ENCODE measurements at places on chromosomes 4 and X.

GRCh38 chrX:123665197-123665596, 67.7 kb downstream of the THOC2 start:
- DNase-seq: no peak

DNA sequence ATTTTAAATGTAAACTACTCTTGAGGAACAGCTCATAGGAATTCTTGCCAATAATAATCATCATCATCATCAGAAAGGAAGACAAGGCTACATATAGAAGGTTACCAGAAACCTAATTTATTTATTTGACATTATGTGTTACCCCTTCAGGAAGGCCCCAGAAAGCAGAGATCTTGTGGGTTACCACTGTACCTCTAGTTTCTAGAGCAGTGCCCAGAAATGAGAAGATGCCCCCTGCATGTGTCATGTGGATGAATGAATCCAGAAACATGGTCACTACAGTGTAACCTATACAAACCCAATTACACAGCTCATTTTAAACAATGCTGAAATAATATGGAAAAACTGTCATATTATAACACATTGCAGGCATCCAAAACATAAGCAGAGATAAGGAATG, 70.4 kb downstream of the ARAP2 start:
- no peak for DNase-seq

DNA sequence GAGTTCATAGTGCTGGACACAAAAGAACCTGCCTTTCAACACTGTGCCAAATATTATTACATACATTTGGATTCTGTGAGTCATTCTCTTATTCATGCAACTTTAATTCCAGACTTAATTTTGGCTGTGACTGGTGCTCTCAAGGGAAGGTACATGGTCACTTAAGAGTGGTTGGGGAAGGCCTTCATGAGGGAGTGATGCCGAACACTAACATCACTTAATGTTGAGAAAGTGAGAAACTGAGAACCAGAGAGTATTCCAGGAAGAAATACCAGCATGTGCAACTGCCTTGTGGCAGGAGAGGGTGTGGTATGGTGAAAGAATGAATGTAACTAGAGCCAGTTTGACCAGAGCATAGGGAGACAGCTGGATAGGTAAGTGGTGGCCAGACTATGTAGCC, 41.5 kb upstream of the FHDC1 start:
- DNase-seq: peak; percentile 9

- no peak for DNase-seq
Observed at GRCh38 chrX:148555101-148555500, 54.7 kb downstream of the AFF2 start.

DNA sequence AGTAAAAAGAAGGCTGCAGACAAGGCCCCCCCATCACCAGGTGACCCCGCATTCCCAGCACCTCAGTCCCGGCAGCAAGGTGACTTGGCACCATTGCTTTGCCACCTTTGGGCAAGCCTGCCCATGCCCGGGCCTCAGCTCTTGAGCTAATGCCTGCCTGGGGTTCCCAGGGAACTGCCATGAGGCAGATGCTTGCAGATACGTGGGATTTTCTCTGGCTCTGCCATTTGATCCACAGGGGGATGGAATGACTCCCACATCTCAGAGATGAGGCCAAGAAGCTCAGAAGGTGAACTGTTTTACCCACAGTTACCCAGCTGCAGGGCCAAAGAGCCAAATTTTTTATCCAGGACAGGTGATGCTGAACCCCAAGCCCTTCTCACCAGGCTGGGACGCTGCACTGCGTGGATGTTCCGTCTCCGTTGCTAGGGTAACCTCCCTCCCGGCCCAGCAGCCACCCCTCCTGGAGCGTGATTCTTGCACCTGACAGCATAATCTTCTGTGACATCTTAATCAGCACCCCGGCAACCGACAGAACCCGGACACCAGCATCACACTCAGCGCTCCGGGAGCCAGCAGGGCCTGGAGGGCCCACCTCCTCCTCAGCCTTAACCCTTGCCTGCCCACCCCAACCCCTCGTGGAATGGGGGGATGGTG, 15.7 kb upstream of the MSX1 start:
- DNase-seq: no peak

- DNase-seq: no peak
Observed at GRCh38 chrX:431056-431455, 44.3 kb upstream of the PPP2R3B start.

- DNase-seq: no peak
Observed at GRCh38 chr4:102715057-102715456, 45.7 kb downstream of the MANBA start.

DNA sequence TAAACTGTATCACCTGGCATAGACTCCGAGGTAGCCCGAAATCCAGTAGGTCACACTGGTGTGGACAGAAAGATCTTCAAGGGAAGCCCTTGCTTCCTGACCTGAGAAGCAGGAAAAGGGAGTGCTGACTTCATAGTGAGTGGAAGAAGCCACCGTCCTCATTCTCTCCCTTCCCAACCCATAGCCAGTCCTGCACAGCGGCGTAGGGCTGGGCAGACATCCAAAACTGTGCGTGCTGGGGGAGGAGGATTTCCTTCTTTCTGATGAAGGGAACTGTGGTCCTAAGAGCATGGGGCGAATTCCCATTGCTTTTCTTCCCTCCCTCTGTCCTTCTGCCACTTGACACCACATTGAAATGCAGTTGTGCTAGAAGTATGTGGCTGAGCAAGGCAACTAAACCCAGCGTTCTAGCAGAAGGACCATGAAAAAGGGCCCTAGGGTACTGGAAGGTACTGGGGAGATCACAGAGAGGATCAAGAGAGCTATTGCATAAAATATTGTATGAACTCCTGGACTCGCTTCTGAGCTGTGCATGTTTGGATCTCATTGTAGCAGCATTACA, 66.9 kb downstream of the STOX2 start:
- no peak for DNase-seq

DNA sequence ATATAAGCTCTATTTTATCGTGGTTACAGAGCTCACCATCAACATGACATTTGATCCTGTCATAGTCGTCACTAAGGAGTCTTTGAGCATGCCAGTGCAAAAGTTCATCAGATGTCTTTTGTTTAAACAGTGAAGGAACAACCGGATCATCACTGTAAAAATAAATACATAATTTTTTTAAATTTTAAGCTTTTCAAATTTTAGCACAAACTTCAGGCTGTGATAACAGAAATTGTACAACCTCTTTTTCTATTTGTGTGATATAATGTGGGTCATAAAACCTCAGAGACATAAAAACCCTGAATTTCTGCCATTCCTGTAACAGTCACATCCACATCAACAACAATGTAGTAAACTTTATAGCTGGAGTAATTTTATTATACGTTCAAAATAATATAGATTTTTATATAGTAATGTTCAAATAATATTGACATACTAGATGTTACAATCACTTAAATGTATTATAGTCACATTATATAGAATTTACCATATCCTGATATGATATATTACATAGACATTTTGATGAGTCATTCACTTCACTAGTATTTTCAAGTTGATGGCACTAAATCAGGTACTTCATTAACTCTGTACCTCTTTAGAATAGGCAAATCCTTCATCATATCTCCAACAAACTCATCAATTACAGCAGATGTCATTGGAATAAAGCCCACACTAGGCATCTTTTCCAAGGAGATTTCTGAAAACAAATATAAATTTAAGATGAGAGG, 47.7 kb downstream of the DDX60L start:
- DNase-seq: no peak

- DNase-seq: no peak
Observed at GRCh38 chr4:54365691-54366090, 136.6 kb downstream of the PDGFRA start.

- DNase-seq: no peak
Observed at GRCh38 chr4:174423257-174423944, 98.9 kb downstream of the HPGD start.

DNA sequence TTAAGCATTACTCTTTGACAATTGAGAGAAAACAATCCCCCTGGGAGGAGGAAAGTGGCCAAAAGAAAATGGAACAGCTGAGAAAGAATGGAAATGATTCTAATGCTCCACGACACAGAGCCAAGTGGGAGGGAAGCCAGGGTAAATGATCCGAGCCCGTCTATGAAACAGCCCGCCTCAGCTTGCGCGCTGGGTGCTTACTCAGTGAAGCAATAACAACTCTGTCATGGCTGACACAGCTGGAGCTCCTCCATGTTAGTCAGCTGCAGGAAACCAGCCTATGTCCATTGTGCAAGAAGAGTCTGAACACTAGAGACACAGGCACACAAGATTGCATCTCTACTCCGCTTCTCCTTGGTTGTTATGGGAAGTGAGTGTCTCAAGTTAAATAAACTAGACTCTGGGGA, 19.3 kb downstream of the NOA1 start:
- peak; percentile 84 for DNase-seq

DNA sequence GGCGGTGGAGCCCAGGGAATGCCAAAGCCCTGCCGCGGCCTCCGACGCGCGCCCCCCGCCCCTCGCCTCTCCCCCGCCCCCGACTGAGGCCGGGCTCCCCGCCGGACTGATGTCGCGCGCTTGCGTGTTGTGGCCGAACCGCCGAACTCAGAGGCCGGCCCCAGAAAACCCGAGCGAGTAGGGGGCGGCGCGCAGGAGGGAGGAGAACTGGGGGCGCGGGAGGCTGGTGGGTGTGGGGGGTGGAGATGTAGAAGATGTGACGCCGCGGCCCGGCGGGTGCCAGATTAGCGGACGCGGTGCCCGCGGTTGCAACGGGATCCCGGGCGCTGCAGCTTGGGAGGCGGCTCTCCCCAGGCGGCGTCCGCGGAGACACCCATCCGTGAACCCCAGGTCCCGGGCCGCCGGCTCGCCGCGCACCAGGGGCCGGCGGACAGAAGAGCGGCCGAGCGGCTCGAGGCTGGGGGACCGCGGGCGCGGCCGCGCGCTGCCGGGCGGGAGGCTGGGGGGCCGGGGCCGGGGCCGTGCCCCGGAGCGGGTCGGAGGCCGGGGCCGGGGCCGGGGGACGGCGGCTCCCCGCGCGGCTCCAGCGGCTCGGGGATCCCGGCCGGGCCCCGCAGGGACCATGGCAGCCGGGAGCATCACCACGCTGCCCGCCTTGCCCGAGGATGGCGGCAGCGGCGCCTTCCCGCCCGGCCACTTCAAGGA, at the start of gene FGF2:
Gene FGF2 (plus strand): TSS at position 279 of the 705 bp plus-strand sequence. CDS start 344 bp downstream, at position 623.
- DNase-seq: no peak

DNA sequence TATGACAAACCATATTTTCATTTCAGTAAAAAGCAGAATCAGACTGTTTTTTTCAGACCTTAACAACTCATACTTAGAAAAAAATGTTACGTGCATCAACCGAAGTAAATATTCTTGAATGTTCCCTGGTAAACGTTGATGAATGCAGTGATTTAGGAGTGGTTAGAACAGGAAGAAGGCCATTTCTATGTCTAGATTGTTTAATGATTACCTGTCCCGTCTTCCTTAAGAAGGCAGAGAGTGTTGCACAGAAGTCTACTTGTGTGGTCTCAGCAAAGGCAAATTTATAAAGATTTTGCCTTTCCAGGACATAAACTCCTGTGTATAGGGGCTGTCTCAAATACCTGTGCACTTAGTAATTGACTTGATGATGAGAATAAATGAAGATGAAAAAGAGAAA, 134.5 kb downstream of the MGST2 start:
- no peak for DNase-seq

GRCh38 chrX:72131317-72132294, at the start of gene RTL5:
Gene RTL5, minus strand, starts transcription at chrX:72131915.
- DNase-seq: peak; percentile 36

DNA sequence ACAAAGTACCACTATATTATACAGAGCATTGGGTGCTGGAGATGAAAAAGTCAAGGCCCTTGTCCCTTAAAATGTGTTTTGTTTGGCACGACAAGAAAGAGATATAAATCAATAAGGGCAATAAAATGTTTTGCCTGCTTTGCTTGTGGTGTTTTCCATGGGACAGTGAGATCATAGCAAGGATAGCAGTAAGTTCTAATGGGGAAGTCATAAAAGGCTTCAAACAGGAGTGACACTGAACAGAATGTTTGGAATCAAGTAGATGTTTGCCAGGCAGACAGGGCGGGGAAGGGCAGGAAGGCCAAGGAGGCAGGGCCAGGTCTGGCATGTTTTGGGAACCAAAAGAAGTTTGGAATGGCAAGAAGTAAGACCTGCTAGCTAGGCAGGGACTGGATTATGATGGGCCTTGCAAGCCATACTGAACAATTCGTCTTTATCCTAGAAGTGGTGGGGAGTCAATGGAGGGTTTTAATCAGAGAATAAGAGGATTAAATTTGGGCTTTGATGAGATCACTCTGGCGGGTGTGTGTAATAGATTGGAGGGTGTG, 16.4 kb downstream of the FGF2 start:
- DNase-seq: no peak

DNA sequence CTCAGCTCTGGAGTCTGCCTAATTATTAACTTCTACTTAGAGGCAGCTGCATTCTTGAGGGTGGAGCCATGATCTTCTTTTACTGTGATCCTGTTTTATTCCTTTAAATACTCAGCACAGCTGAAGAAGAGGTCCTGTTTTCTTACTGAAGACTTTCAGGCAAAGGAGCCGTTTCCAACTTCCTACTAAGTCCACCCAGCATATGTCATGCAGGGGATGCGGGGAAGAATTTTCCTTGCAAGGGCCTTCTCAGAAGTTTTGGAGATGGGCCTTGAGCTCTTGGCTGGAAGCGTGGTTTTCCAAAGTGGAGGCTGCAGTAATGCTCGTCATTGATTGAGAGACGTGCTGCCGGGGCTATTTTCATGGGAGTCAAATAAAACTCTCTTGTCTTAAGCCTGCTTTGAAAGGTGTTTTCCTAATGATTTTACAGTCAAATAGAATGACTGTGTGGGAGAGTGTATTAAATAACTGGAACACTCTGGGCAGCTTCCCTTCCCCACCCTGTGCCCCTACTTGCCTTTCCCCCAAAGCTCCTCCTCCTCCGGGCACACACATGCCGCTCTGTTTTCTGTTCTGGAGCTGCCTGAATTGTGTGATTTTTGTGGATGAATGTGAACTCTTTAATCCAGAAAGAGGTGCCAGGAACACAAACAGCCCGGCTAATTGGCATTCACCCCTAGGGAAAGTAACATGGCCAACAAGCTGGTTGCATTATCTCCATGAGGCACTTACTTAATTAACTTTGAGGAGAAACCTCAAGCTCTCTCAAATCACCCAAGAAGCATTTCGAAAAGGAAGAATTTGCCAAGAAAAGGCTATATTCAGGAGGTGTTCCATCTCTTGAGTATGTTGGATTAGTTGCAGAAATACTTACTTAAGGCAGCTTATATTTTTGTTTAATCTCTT, 28.1 kb downstream of the FGF2 start:
- no peak for DNase-seq

DNA sequence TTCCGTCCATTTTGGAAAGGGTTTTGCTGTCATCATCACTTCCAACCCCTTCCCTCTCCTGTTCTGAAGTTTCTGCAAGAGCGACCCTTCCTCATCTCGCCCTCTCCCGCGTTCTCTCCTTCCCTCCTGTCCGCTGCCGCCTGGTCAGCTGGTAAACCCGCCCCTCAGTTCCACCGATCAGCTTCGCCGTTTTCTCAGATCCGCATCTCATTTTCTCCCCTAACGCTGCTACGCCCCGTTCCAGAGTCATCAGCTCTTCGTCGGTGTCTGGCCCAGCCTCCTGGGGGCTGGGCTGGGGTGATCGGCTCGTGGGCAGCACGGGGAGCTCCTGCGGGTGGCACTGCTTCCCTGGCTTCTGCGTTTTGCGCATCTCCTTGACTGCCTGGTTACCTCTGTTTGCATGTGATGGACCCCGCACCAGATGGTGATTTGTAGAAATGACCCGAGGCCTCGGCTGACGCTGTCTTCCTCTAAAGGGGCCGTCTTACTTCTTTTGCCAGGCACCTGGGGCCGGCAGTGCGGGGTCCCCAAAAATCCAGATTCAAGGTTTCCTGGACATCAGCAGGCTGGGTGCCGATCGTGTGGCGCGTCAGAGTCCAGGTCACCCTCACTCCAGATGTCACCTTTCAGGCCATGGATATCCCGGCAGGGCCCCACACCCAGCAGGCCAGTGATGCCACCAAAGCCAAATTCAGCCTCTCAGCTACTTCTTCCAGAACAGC, 13.4 kb downstream of the CTBP1 start:
- no peak for DNase-seq

Measured in AG04449 (cell line).